ENCODE measurements at places on chromosomes 11 and 22. TPM values are rescaled to one million over a fixed set of nuclear protein-coding genes. Genes with fewer than 3 reads are reported as not detected.

Gene NCAM1
- total RNA-seq: 59.1 TPM

- H3K36me3 ChIP-seq: no peaks in the 10 kb centered on the region
- no peak overlapping the region for H3K27ac ChIP-seq
- no peak for DNase-seq
- no peak overlapping the region for H3K4me3 ChIP-seq
Observed at GRCh38 chr11:2595204-2595603, 104.6 kb downstream of the KCNQ1OT1 start.

Gene APOL4
- total RNA-seq: 14.5 TPM

DNA sequence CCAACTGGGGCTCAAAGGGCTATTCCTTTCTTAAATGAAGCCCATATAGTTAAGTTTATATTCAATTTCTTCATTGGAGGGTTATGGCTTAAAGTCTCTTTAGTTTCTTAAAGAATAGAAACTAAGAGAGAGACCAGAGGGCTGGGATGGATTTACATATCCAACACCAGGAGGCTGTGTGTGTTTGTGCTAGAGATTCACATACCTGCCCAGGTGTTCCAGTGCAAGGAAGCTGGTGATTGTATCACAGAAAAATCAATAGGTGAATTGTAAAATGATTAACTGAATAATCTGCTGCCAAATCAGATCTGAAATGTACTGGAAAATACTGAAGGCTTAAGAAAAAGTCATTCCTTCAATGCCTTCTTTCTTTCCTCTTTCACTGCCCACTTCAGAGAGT, 148.2 kb upstream of the BDNF start:
- H3K4me3 ChIP-seq: no peak overlapping the region
- no peaks in the 10 kb centered on the region for H3K4me1 ChIP-seq
- no peaks in the 10 kb centered on the region for H3K27me3 ChIP-seq
- H3K27ac ChIP-seq: no peak overlapping the region

DNA sequence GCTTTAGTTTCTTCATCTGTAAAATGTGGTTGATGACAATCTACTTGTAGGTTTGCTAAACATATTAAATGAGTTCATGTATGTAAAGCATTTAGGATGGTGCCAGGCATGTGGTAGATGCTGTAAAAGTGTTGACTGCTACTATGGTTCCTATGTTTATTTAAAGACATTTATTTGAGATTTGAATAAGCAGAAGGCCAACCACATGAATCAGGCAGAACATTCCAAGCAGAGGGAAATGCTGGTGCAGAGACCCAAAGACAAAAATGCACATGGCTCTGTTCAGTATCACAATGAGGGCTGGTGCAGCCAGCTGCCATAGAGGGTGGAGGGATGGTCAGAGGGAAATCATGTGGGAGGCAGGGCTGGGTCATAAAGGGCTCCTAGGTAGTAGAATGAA, 156.2 kb upstream of the PDGFD start:
- no peaks in the 10 kb centered on the region for H3K36me3 ChIP-seq
- no peaks in the 10 kb centered on the region for H3K27me3 ChIP-seq
- no peak overlapping the region for H3K4me3 ChIP-seq
- no peaks in the 10 kb centered on the region for H3K4me1 ChIP-seq
- no peak for DNase-seq
- no peak overlapping the region for H3K27ac ChIP-seq

- no peaks in the 10 kb centered on the region for H3K36me3 ChIP-seq
- no peak overlapping the region for H3K27ac ChIP-seq
- no peak overlapping the region for H3K4me3 ChIP-seq
- no peaks in the 10 kb centered on the region for H3K27me3 ChIP-seq
Observed at GRCh38 chr11:86116386-86116726, 47.5 kb upstream of the PICALM start.

Gene MAP6
- 12.0 TPM for total RNA-seq

Gene GRIA4
- 0.45 TPM for total RNA-seq

DNA sequence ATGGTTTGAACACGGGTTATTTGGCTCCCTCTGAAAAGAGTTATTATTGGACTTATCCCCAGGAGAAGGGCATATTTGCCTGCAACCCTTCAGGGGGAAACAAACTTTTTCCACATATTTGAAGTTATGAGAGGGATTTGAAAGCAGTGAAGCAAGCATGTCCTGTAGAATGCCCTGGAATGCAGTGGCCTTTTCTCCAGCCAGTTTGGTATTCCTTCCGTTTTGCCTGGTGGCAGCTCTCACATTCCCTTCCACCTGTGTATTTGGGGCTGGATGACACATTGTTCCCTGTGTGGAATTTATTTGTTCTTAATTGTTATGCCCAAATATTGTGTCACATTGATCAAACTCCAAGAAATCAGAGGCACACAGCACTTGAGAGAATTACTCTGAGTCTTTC, 59.0 kb downstream of the OSBP2 start:
- DNase-seq: no peak
- no peaks in the 10 kb centered on the region for H3K27me3 ChIP-seq
- no peaks in the 10 kb centered on the region for H3K4me1 ChIP-seq
- no peak overlapping the region for H3K4me3 ChIP-seq
- no peaks in the 10 kb centered on the region for H3K36me3 ChIP-seq

Gene CBX6
- total RNA-seq: 32.7 TPM

Gene MS4A3
- total RNA-seq: not detected

DNA sequence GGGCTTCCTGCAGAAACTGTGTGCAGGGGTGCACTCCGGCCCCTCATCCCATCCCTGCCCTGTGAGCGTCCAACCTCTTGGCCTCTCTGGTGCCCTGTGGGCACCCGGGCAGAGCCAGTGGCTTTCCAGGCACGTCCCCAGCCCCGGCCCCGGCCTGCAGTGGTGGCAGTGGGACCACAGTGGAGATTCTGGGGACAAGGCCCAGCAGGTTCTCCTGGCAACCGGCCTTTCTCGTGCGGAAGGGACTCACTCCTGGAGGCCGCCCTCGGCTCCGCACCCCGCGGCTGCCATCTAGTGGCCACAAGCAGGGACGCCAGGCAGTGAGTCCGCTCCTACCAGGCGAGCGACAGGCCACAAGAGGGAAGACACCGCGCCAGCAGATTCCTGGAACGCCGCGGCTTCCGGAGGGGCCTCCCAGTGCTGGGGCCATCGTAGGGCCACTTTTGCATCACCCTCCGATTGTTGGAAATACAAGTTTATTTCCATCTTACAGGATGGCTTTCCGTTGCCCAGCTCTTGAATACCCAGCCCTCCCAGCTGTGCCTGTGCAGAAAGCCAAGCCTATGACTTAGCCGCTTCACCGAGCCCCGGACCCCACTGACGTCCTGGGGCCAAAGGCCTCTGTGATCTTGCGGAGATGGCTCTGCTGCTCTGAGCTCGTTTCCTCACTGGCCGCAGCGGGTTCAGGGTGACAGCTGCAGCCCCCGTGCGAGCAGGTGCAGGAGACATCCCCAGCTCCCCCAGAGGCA, 357.3 kb downstream of the CTTN start:
- H3K36me3 ChIP-seq: no peaks in the 10 kb centered on the region
- H3K4me1 ChIP-seq: no peaks in the 10 kb centered on the region
- no peak overlapping the region for H3K4me3 ChIP-seq

DNA sequence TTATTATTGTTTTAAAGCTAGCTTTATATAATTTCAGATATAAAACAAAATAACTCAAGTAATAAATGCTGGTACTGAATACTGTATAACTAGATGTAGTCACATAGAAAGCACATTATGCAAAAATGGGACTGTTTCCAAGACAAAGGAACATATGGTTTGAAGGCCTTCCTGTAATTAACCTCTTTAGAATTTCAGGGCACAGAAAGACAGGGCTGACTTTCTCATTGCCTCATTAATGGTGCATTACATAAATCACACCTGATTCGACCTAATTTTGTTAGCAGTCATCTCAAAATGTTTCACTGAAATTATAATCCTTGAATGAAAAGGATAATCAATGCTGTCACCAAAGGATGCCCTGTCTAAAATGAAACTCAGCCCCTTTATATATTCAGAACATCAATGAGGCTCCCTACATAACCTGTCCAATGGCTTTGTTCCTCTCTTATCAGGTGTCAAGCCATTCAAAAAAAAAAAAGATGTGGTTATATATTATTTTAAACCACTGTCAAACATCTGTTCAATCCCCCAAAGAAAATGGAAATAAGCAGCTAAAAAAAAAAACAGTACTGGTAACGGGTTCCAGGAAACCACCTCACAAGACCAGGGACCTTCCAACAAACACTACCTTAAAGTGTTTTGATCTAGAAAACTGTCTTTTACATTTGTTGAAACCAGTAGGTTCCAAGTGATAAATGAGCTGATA, 77.4 kb downstream of the FAM168A start:
- H3K27ac ChIP-seq: no peak overlapping the region
- no peaks in the 10 kb centered on the region for H3K4me1 ChIP-seq
- no peak overlapping the region for H3K4me3 ChIP-seq
- no peaks in the 10 kb centered on the region for H3K27me3 ChIP-seq

Gene FAM227A
- total RNA-seq: 2.7 TPM

Gene CRYBB3
- total RNA-seq: not detected

DNA sequence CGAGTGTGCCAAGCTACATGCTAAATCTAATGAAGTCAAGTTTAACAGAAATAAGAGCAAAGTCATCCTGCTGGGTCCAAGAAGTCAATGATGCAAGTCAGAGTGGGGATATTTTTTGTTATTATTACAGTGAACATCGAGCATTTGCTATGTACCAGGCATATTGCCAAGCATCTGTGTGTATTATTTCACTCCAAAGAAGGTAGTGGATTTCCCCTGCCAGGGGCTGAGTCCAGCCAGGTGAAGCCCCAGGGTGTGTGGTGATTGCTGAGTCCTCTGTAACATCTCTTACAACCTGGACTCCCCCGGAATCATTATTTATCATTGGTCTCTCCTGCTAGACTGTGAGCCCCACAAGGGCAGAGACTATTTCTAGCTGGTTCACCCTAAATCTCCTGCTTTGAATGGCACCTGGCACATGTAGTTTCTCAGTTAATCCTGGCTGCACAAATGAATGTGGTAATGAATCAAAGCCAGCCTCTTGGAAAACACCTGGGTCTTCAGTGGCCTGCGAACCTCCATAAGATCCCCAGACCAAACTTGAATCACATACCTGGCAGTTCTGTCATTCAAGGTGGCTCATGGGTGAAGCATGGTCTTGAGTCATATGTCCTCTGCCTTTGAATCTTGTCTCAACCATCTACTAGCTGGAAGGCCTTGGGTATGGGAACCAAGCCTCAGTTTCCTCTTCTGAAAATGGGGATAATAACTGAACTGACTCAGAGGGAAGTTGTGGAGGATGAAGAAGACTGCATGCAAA, 549.2 kb downstream of the MIAT start:
- H3K4me1 ChIP-seq: peaks cover 1% of the 10 kb centered on the region
- no peaks in the 10 kb centered on the region for H3K36me3 ChIP-seq
- H3K27me3 ChIP-seq: no peaks in the 10 kb centered on the region

Gene TSSK2
- total RNA-seq: not detected

- no peak overlapping the region for H3K27ac ChIP-seq
- DNase-seq: no peak
- H3K36me3 ChIP-seq: no peaks in the 10 kb centered on the region
- H3K4me3 ChIP-seq: no peak overlapping the region
Observed at GRCh38 chr11:97965849-97966646, 1054.7 kb upstream of the CNTN5 start.

Gene SCGB2A2
- not detected for total RNA-seq

GRCh38 chr11:78583889-78584288, 9.2 kb upstream of the NARS2 start:
- H3K27ac ChIP-seq: no peak overlapping the region
- H3K4me1 ChIP-seq: no peaks in the 10 kb centered on the region
- DNase-seq: no peak

DNA sequence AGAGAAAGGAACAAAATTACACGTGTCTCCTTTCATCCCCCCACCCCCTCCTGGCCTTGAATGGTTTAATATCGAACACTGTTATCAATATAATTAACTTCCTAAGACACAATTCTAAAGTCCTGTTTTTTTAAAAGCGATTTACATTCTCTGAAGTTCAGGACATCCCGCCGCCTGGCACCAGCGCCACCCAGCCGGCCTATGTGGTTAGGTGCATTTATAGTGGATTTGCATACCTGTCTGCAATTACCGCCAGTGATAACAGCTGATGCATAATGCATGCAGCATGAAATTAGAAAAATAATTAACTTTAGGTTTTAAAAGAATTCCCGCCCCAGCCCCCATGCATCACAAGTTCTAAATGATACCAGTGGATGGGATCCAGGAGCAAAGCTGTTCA, 58.6 kb downstream of the MACROD1 start:
- no peaks in the 10 kb centered on the region for H3K27me3 ChIP-seq
- no peaks in the 10 kb centered on the region for H3K36me3 ChIP-seq
- H3K4me3 ChIP-seq: no peak overlapping the region
- H3K27ac ChIP-seq: no peak overlapping the region
- peaks cover 3% of the 10 kb centered on the region for H3K4me1 ChIP-seq
- no peak for DNase-seq

DNA sequence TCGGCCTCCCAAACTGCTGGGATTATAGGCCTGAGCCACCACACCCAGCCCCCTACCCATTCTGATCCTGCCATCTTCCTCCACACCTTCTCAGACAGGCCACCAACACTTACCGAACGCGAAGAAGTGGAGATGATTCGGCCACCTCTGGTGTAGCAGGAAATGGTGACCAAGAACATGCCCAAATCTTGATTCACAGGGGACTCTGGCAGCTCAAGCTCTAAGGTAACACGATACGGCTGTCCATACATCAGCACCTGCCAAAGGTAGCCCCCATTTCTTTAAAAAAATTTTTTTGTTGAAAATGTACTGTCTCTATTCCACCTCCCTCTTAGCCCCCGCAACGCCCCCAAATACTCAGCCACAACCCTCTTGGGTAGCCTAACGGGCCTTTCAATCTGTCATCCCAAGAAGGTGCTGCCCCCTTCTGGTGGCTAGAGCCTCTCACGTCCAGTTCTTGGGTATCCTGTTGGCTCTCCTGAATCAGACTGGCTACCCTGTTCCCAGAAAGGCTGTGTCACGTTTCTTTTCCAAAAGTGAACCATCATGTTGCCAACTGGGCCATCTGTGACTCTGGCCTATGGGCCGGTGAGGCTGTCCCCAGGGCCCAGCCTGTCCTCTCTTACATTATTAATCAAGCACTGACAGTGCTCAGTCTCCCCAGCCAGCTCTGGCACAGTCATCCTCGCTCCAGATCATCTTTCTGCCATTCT, 5.3 kb upstream of the LRRN4CL start:
- peak; percentile 77 for DNase-seq
- H3K4me1 ChIP-seq: peaks cover 2% of the 10 kb centered on the region
- no peaks in the 10 kb centered on the region for H3K36me3 ChIP-seq
- H3K27ac ChIP-seq: no peak overlapping the region

DNA sequence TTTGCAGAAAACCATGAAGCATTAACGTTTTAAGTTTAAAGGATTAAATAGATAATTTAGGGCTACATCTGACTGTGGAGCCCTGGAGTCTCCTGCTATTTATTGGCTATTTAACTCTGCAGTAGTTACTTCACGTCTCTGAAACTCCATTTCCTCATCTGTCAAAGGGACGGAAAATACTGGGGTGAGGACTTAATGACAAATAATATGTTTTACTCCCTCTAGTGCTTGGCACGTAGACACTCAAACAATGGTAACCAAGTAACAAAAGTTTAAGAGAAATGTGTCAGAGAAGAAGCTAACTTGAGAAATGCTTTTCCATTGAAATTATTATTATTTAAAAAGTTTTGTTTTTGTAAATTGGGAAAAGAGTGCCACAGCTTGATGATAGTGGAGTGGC, 130.7 kb upstream of the RCN1 start:
- no peak overlapping the region for H3K27ac ChIP-seq
- H3K36me3 ChIP-seq: no peaks in the 10 kb centered on the region
- no peaks in the 10 kb centered on the region for H3K4me1 ChIP-seq
- no peak overlapping the region for H3K4me3 ChIP-seq

Measured in ovary (tissue), 10 donors.